ENCODE measurements at places on chromosomes 7 and 10.

GRCh38 chr10:64170791-64171190 lies 649.6 kb downstream of the REEP3 start:
- no peak for DNase-seq

GRCh38 chr10:103563231-103564115 lies 70.0 kb downstream of the NEURL1 start:
- DNase-seq: no peak

DNA sequence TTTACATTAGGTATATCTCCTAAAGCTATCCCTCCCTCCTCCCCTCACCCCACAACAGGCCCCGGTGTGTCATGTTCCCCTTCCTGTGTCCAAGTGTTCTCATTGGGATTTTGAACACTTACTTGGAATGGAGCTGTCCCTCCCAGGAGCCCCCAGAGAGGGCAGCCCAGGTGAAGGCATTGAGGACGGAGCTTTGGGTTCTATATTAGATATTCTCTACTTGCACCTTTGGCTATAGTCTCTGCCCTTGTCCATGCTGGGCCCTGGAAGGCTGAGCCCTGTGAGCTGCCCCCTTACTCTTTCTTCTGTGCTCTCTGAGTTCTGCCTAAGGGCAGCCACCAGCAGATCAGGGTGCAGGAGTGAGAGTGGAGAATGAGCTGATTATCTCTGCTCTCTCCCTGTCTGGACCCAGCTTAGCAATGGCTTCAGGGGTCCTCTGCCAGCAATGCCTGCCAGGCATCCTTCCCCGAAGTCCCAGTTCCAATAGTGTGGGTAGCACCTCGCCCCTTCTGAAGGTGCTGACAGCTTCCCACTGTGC lies 11.2 kb downstream of the ADRA2A start:
- DNase-seq: no peak

DNA sequence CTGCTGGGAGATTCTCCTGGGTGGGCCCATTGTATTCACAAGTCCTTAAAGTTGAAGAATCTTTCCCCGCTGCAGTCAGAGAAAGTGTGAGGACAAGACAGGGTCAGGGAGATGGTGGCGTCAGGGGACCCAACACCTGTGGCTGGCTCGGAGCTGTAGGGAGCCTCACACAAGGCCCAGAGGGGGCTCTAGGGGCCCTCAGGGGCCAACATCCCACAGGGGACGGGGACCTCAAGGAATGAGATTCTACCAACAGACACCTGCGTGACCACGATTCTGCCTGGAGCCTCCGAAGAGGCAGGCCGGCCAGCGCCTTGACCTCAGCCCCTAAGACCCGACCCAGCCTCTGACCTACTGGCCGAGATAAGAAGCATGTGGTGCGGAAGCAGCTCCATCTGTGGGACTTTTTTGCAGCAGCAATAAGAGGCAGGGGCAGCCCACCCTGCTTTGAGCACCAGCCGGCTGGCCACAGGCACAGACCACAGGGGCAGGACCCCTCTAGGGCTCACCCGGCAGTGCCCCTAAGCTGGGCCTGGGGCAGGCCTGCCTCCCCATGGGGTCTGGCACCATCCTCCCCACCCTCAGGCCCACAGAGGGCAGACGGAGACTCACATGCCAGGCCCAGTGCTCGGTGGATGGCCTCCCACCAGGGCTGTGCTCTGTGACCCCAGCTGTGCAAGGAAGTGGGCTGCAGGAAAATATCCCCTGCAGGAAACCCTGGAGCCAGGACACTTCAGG lies 13.2 kb downstream of the RASGEF1A start:
- peak; percentile 49 for DNase-seq

GRCh38 chr7:44285561-44285960 lies 39.8 kb downstream of the CAMK2B start:
- DNase-seq: no peak

DNA sequence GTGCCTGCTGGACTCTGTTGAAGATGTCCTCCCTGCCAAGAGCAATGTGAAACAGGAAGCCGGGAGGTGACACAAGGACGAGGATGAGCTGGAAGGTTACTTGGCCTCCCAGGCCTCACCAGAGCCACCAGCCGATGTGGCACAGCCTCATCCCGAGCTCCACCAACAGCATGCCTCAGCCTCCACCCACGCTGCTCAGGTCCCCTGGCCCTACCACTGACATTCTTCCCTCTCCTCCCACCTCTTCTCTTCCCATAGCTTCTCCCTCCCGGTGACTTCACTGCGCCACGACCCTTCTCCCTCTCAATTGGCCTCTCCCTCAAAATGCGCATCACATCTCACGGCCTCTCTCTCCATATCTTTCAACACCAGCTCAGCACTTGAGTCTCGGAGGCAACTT lies 249.9 kb downstream of the SKAP2 start:
- DNase-seq: no peak

- DNase-seq: no peak
These were observed 243.6 kb downstream of the TWIST1 start for GRCh38 chr7:18873734-18874336.

- DNase-seq: peak; percentile 67
These were observed 157.2 kb upstream of the ZNF92 start for GRCh38 chr7:65216469-65216868.

- DNase-seq: no peak
These were observed 82.7 kb upstream of the KLF6 start for GRCh38 chr10:3867454-3868270.

GRCh38 chr7:66790725-66791124 lies 50.2 kb downstream of the RABGEF1 start:
- DNase-seq: no peak

DNA sequence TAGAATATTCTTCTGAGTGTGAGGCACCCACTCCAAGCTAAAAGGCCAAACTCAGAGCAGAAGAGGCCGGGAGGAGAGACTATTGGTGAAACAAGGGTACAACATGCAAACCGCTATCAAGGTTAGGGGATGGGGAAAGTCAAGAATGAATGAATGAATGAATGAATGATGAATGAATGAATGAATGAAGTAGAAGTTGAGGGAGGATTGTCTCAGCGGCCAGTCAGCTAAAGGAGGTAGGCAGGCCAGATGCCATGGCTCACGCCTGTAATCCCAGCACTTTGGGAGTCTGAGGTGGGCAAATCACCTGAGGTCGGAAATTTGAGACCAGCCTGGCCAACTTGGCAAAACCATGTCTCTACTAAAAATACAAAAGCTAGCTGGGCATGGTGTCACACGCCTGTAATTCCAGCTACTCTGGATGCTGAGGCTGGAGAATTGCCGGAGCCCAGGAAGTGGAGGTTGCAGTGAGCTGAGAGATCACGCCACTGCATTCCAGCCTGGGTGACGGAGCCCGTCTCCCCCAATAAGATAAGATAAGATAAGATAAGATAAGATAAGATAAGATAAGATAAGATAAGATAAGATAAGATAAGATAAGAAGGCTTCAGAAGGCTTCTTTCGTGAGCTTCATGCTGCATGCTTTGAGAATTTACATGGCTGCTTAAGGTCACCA lies 250.8 kb downstream of the CCDC3 start:
- no peak for DNase-seq

DNA sequence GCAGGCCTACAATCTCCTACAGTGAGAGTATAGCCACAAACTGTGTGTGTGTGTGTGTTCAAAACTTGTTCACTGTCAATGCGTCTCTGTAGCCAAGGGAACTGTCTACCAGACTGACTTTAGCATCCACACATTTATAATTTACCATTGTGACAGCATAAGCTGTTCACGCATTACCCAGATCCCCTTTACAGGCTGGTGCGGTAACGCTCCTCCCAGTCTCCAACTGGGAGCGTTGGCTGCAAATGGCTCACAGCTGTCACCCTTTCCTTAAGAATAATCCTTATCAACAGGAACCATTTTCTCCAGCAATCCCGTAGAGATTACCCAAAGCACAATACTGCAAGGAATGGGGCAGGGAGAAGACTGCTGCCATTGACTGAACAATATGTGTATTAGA lies 199.5 kb downstream of the GPAM start:
- DNase-seq: no peak

GRCh38 chr10:88961266-88961665 lies 8.7 kb upstream of the ACTA2 start:
- DNase-seq: no peak

All from activated CD8-positive, alpha-beta memory T cell treated with anti-CD3 and anti-CD28 coated beads for 24 hours (primary cell).